Mucosa of descending colon (tissue), 3 donors: ENCODE measurements at places on chromosomes 2 and 18.
A peak's percentile ranks its signal among the peaks of the same experiment; 100 is the strongest.

DNA sequence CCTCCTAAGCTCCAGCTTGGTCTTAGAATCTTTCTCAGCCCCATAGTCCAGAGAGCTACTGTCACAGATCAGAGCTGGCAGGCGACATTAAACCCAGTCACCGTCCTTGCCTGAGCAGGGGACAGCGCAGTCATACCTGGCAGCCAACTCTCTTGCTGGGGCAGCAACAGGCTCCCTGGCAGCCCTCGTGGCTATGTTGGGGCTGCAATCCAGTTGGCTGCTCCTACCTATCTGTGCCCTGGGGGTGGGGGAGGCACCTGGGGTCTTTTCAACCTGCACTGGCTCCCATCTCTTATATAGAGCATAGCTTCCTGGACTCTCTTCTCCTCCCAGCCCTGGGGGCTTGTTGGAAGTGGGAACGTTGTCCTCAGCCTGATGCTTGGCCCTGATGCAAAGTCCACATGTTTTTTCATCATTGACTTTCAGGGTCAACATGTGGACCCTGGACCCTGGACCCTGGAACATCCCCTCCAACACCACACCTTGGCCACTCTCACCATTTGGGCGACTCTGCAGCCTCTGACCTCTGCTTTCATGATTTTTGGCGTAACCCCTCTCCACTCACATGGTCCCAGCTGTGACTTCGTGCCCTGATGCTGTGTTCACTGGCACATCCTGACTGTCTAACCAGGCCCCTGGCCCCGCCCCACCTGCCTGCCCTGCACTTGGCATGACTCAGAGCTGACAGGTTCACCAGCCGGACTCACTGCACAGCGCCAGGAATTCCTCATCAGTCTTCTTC lies 45.6 kb downstream of the ATOH8 start:
- DNase-seq = no peak

- no peak for DNase-seq
Measured at GRCh38 chr2:19209575-19210341, 148.7 kb downstream of the OSR1 start.

GRCh38 chr2:128228894-128229293 lies 89.8 kb downstream of the HS6ST1 start:
- no peak for DNase-seq

DNA sequence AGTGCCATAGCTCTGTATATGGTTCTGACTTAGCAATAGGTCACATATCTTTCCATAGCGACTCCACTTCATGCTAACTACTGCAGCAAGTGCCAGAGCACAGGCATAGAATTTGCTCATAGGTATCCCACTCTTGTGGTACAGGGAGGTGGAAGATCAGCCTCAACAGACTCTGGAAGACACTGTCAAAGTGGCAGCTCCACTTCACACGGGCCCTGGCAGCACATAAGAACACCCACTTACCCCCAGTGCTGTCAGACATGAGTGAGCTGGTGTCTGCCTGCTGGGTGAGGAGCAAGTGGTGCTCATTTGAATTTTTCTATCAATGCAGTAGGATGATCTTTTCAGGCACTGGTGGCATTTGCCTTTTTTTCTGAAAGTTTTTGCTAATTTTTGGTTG lies 48.6 kb downstream of the BCL2L11 start:
- DNase-seq = no peak

DNA sequence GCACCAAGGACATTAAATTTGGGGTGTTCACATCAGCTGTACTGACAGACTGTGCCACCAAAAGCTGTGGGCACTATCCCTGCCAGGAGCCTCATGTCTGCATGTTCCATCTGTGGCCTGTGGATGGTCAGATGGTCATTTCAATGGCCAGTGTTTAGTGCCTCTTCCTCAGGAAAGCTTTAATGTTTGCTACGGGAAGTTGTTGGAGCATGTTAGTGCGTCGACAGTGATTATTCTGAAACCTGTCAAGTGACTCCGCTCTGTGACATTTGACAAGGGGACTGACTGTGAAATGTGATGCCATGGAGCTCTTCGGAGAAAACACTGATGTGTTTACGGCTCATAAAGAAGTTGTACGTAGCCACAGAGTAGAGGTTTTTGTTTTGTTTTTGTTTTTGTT lies 18.7 kb upstream of the RGPD4 start:
- no peak for DNase-seq

DNA sequence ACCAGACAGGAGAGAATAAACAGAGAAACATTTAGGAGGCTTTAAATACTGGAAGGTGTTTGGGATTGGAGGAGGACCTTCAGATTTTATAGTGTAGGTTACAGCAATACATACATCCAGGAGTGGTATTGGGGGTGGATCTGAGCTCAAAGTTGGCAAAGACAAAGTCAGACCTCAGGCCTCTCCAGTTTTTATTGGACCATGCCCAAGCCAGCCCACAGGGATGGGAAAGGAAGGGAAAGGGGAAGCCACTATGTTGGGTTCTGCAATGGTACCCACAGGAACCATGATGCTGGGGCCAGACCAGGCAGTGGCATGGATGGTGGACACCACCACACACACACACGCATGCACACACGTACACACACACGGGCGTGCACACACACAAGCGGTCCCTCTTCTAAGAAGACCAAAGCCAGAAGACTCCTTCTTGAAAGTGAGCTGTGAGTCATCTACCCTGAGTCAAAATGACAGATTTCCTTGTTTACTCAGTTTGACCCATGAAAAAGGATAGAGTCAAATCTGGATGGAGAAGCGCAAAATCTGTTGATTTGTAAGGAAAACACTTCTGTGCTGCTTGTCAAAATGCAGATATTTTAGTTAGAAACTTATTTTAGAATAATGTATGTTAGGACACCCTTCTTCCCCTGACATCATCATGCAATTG lies 87.9 kb downstream of the TRABD2A start:
- no peak for DNase-seq

GRCh38 chr2:207711750-207712530 lies 500 bp downstream of the CCNYL1 start:
- peak; percentile 66 for DNase-seq

- no peak for DNase-seq
Measured at GRCh38 chr2:102141011-102141943, 1.3 kb upstream of the IL1R1 start.

GRCh38 chr18:10760986-10761385 lies 235.2 kb downstream of the NAPG start:
- DNase-seq = no peak

DNA sequence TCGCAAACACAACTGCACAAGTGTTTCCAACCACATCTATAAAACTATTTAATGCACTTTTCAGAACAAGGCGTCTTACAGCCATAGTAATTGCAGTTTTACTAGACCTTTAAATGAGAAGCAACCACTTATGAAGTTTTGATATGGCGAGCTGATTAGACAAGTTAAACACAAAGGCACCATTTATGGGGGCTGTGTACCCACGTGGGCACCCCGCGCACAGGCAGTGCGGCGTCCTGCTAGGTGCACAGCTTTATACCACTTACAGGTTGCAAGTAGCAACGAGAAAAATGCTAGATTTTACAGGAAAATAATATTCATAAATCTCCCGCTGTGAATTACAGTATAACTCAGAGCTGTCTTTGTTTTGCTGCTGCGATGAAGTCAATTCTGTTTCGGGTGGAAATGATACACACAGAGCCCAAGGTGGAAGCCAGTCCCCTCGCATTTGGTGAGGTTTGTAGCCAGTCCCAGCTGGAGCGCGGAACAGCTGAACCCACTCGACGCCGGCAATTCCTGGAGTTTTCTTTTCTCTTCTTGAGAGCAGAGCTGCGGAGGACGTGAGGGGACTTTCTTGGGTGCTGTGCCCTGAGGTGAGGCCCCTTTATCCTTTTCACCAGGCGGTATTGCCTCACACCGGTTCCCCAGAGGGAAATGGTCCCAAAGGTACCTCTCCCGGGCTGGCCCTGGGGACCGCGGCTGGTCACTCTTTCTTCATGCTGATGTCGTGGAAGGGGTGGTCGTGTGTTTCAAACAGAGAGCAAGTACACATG lies 76.7 kb downstream of the PTGR3 start:
- DNase-seq = no peak

DNA sequence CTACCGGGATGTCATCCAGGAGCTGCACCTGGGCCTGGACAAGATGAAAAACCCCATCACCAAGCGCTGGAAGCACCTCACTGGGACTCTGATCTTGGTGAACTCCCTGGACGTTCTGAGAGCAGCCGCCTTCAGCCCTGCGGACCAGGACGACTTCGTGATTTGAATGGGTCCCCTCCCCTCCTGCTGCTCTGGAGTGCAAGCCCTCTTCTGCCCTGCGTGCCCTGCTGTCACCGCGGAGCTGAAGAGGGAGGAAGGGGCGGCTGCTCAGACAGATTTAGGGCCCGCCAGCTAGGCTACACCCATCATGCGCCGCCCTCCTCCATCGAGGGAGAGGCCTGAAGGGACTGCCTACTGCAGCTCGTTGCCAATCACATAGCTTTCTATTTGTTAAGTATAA lies 101.8 kb downstream of the SH3BP4 start:
- DNase-seq = peak; percentile 27

DNA sequence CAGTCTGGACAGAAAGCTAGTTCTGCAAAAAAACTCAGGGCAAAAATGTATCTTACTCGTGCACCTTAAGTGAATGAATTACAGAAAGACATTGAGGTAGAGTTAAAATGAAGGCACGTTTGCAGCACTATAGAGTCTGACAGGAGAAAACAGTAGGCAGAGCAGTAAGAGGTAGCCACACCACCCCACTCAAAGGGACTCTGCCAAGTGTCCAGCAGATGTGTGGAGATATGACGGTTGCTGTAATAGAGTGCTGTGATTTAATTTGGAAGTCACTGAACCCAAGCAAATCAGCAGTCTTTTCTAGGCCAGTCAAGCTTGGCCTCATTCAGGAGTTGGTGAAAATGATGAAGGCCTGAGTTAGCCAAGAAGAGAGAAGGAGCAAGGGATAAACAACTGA lies 464.4 kb downstream of the PTPRM start:
- DNase-seq = no peak

DNA sequence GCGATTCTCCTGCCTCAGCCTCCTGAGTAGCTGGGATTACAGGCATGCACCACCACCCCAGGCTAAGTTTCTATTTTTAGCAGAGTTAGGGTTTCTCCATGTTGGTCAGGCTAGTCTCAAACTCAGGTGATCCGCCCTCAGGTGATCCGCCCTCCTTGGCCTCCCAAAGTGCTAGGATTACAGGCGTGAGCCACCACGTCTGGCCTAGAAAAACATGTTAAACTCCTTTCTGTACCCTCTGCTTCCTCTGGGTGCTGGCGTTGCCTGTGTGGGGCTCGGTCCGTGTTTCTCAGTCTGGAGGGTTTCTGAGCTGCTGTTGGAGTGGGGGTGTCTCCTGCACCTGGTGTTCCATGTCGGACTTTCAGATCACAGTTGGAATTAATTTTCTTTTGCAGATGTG lies 17.9 kb downstream of the LDLRAD4 start:
- no peak for DNase-seq

- no peak for DNase-seq
Measured at GRCh38 chr2:36002941-36003340, 352.6 kb upstream of the CRIM1 start.

DNA sequence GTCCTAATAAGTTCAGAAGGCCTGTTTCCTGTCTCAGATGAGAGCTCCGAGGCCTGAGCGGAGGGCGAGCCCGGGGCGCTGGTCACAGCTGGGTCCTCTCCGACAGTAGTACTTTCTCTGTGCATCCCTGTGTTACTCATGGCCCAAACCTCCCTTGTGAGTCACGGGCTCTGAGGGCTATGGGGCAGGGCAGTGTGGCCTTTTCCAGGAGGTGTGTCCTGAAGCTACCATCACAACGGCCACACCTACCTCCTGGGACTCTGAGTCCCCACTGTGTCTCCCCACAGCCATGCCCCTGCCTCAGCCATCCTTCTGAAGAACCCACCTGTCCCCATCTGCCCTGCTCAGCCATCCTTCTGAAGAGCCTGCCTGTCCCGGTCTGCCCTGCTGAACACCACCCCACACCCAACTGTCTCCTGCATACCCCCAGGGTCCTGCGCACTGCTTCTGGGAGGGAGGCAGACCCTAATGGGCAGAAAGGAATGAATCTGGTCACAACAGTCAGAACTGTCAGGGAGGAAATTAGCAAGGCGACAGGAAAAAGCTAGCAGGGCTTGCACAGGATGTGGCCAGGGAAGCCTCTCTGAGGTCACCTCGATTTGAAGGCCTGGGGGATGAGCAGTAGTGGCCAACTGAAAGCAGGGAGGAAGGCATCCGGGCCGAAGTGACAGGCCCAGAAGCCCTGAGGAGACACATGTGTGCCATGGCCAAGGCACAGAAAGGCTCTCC lies 145.4 kb upstream of the RIOK3 start:
- DNase-seq = no peak

- no peak for DNase-seq
Measured at GRCh38 chr2:147739508-147739907, 105.3 kb upstream of the ACVR2A start.

DNA sequence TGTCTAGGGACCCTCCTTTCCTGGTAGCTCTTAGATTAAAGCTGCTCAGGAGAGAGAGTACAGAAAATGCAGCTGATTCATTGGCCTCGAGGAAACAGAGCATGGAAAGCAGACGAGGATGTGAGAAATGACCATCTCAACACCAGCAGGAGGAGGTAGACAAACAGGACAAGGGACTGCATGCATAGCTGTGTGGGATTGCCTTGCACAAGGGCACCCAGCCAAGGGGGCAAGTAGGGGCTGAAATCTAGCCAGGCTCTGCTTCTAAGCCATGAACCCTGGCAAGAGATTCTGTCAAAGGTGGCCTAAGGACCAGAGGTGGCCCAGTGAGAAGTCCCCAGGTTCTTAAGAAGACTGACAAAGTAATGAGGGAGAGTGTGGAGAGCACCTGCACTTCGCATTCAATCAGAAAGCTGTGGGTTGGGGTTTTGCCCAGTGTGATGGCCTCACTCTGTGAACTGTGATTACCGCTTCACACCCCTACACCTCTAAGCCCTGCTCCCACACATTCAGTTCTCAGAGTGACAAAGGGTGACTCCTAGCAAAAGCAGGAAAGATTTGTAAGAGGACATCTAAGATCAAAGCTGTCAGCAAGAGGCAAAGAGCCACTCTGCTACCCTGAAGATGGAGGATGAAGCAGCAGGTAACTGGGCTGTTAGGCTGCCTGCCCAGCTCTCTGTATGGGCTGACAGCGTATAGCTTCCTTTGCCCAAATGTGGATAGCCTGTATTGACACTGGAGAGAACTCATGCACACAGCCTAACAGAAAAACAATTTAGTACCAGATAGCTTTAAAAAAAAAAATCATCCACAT lies 151.3 kb upstream of the PELI1 start:
- DNase-seq = no peak

- DNase-seq = no peak
Measured at GRCh38 chr18:30404422-30404821, 638.1 kb downstream of the DSC3 start.

GRCh38 chr2:216878072-216878471 lies 18.2 kb upstream of the TNP1 start:
- no peak for DNase-seq

DNA sequence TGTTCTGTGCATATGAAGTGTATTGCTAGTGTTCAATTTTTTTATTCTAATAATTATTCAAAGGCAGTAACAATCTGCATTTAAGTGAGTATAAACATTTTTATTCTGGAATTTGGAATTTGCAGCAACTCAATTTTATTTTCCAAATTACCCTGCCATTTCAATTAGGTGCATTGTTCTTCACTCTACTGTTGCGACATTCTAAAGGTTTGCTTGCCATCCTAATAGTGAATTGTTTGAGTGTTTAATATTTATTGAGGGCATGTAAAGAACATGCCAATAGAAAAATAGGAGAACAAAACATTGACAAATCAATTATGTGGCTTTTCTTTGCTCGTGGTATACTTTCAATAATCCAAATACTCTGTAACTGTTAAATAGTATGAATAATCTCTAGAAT lies 18.0 kb downstream of the MEIS1 start:
- DNase-seq = no peak
